ENCODE measurements at places on chromosomes 12 and 14. TPM values are rescaled to one million over a fixed set of nuclear protein-coding genes. Genes with fewer than 3 reads are reported as not detected.

The CMA1 gene
- total RNA-seq = not detected

The MEG3 gene
- 5.0 TPM for total RNA-seq

The INSM2 gene
- total RNA-seq = not detected

The OTOGL gene
- 0.79 TPM for total RNA-seq

- H3K27me3 ChIP-seq = no peaks in the 10 kb centered on the region
- peak overlapping the region; percentile 98 for H3K27ac ChIP-seq
- H3K4me3 ChIP-seq = peak overlapping the region; percentile 64
- H3K36me3 ChIP-seq = peaks cover 5% of the 10 kb centered on the region
- DNase-seq = no peak
Observed at GRCh38 chr12:12720672-12721161, 3.5 kb downstream of the CDKN1B start.

GRCh38 chr14:99030454-99030853, 241.5 kb downstream of the BCL11B start:
- H3K27me3 ChIP-seq = no peaks in the 10 kb centered on the region
- peak; percentile 13 for DNase-seq
- no peaks in the 10 kb centered on the region for H3K36me3 ChIP-seq
- H3K27ac ChIP-seq = no peak overlapping the region

GRCh38 chr14:60166142-60166541, 944 bp upstream of the DHRS7 start:
- H3K4me1 ChIP-seq = peaks cover 19% of the 10 kb centered on the region
- no peaks in the 10 kb centered on the region for H3K27me3 ChIP-seq
- H3K36me3 ChIP-seq = no peaks in the 10 kb centered on the region
- DNase-seq = no peak
- no peak overlapping the region for H3K4me3 ChIP-seq

The CSAD gene
- total RNA-seq = 71.7 TPM

GRCh38 chr12:119378903-119379302, 44.4 kb downstream of the CCDC60 start:
- H3K4me1 ChIP-seq = peaks cover 6% of the 10 kb centered on the region
- H3K27ac ChIP-seq = no peak overlapping the region
- DNase-seq = no peak
- H3K4me3 ChIP-seq = no peak overlapping the region
- H3K36me3 ChIP-seq = no peaks in the 10 kb centered on the region
- no peaks in the 10 kb centered on the region for H3K27me3 ChIP-seq

The PLEKHH1 gene
- 16.9 TPM for total RNA-seq

DNA sequence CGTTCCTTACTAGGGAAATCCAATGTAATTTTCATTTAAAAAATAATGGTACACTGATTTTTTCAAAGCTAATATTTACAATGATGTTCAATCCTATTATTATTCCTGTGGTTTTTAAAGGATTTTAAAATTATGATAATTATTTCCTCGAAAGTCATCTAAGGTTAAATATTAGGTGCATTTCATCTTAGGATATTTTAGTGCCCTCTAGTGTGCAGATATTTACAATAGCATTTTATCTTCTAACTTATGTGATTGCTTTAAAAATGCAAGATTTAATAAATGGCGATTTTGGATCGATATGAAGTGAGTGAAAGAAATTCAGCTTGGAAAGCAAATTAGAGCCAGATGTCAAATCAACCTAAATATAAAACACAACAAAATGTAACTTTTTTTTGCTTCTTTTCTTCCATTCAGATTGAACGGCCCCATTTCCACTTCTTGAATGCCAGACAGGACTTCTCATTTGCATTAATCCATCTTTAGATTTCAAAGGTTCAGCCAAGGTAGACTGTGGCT, 293.5 kb downstream of the SLC6A15 start:
- no peaks in the 10 kb centered on the region for H3K4me1 ChIP-seq
- no peaks in the 10 kb centered on the region for H3K36me3 ChIP-seq
- no peaks in the 10 kb centered on the region for H3K27me3 ChIP-seq

DNA sequence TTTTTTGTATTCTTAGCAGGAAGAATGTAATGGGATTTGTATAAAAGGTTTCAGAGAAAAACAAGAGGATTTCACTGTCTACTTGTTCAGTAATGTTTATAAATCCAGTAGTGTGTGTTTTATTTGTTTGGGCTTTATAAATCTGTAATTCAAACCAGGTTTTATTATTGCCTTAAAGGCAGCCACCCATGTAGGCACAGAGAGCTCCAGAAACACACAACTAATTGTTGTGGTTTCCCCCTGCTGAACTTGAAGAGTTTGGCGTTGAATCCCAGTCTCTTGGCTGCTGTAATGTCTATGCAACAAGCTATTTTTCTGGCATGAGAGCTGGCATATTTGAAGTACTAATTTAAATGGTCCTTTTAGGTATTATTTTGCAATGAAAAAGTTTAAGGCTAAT, 63.4 kb upstream of the SLCO1C1 start:
- H3K27me3 ChIP-seq = no peaks in the 10 kb centered on the region
- peaks cover 3% of the 10 kb centered on the region for H3K4me1 ChIP-seq
- H3K36me3 ChIP-seq = no peaks in the 10 kb centered on the region
- H3K27ac ChIP-seq = no peak overlapping the region

DNA sequence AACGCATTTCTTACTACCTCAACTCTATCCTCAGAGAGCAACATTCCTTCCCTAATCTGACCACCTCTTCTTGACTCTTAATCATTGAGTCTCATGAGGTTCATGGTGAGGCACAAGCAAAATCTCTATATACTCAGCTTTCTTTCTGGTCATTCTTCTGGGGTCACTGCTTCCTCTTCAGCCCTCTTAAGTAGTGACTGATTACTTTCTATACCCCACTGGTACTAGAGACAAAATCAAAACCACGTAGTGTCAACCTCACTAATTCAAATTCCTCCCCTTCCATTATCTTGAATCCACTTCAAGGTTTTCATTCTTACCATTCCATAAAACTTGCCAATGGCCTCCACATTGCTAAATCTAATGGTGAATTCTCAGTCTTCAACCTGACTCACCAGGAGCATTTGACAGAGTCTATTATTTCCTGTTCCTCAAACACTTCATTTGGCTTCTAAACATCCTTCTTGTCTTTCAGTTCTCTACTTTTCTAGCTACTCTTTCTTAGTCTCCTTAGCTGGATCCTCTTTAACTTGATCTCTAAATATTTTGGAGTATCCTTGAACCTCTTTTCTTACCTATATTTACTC, 6.8 kb downstream of the WDHD1 start:
- H3K27ac ChIP-seq = no peak overlapping the region
- no peaks in the 10 kb centered on the region for H3K36me3 ChIP-seq
- H3K4me3 ChIP-seq = no peak overlapping the region
- DNase-seq = no peak

DNA sequence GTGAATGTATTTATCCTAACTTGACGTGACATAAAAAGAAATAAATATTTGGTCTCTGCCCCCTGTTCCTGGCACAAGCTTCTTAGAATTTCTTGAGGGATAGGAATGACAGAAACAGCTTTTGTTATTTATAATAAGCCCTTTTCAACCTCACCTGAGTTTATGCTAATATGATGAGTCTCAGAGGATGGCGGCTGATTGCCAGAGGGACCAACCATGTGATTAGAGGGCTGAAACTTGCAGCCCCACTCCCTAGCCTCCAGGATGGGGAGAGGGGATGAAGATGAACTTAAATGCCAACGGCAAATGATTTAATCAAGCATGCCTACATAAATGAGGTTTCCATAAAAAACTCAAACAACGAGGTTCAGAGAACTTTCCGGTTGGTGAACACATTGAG, 42.9 kb downstream of the DNAI7 start:
- DNase-seq = no peak
- H3K27me3 ChIP-seq = no peaks in the 10 kb centered on the region
- no peak overlapping the region for H3K4me3 ChIP-seq
- H3K27ac ChIP-seq = no peak overlapping the region
- peaks cover 12% of the 10 kb centered on the region for H3K4me1 ChIP-seq

- peaks cover 47% of the 10 kb centered on the region for H3K4me1 ChIP-seq
- H3K36me3 ChIP-seq = no peaks in the 10 kb centered on the region
- DNase-seq = peak; percentile 93
- H3K27ac ChIP-seq = peak overlapping the region; percentile 87
- no peak overlapping the region for H3K4me3 ChIP-seq
Observed at GRCh38 chr14:75340921-75341320, 62.3 kb downstream of the FOS start.

GRCh38 chr14:61611880-61612630, 83.3 kb upstream of the HIF1A start:
- H3K4me1 ChIP-seq = peaks cover 5% of the 10 kb centered on the region
- H3K27me3 ChIP-seq = no peaks in the 10 kb centered on the region
- no peaks in the 10 kb centered on the region for H3K36me3 ChIP-seq
- H3K4me3 ChIP-seq = no peak overlapping the region
- DNase-seq = no peak

DNA sequence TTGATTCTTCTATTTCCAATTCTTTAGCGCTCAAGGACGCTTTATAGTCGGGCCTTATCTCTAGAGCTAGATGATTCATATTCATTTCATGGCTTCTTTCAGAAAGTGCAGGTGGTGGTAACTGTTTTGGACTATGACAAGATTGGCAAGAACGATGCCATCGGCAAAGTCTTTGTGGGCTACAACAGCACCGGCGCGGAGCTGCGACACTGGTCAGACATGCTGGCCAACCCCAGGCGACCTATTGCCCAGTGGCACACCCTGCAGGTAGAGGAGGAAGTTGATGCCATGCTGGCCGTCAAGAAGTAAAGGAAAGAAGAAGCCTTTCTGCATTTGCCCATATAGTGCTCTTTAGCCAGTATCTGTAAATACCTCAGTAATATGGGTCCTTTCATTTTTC, 241.9 kb downstream of the PAWR start:
- H3K4me1 ChIP-seq = peaks cover 14% of the 10 kb centered on the region
- H3K27me3 ChIP-seq = no peaks in the 10 kb centered on the region
- H3K36me3 ChIP-seq = no peaks in the 10 kb centered on the region
- no peak overlapping the region for H3K27ac ChIP-seq

DNA sequence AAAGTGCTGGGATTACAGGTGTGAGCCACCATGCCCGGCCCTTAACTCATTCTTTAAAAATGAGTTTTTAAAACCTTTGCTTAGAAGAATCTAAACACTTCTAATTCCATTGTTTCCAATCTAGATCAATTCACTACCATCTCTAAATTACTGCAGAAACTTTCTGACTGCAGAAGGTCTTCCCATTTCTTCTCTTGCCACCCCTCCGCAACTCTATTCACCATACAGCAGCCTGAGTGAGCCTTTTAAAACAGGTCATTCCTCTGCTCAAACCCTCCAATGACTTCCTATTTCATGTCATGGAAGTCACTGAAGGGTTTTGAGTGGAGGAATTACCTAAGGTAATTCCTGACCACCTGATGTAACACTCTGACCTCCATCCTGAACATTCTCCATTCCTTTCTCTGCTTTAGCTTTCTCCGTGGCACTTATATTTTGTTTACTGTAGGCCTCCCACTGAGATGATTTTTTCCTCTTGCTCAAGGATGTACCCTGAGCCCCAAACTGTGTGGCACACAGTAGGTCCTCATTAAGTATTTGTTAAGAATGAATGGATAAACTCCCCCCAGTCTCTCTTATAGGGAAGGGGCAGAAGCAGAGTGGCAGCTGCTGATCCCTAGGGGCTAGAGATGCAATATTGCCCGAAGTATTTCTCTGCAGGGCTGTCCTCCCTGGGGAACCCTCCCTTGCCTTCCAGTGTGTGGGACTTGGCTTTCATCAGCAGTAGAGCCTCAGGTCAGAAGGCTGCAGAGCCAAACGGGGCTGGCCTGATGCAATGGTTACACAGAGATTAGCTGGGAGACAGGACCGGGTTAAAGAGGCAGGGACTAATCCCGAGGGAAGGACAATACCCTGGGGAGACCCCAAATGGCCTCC, 1.2 kb downstream of the DDIT3 start:
- peaks cover 33% of the 10 kb centered on the region for H3K36me3 ChIP-seq
- DNase-seq = peak; percentile 77
- no peaks in the 10 kb centered on the region for H3K27me3 ChIP-seq
- H3K4me3 ChIP-seq = peak overlapping the region; percentile 77
- peaks cover 58% of the 10 kb centered on the region for H3K4me1 ChIP-seq
- H3K27ac ChIP-seq = peak overlapping the region; percentile 96

DNA sequence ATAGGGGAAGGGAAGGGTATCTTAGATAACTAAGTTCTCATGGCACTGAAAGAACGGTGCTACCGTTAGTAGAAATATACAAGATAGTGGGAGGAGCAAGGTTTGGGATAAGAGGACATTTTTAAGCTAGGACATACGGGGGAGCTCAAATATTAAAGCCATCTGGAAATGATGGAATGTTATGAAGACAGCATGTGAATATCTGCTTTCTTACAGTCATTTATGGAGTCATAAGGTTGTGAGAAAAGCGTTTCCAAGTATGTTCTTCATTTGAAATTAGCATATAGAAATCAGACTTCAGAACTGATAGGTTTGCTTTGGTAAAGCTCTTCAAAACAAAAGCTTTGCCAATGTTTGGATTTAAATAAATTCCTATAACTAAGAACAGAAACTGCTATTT, 62.3 kb downstream of the OTOGL start:
- no peak overlapping the region for H3K27ac ChIP-seq
- H3K4me3 ChIP-seq = no peak overlapping the region
- no peak for DNase-seq
- no peaks in the 10 kb centered on the region for H3K36me3 ChIP-seq
- H3K4me1 ChIP-seq = no peaks in the 10 kb centered on the region

- no peak overlapping the region for H3K4me3 ChIP-seq
- no peaks in the 10 kb centered on the region for H3K4me1 ChIP-seq
- DNase-seq = no peak
- H3K36me3 ChIP-seq = no peaks in the 10 kb centered on the region
- H3K27me3 ChIP-seq = peaks cover 6% of the 10 kb centered on the region
Observed at GRCh38 chr14:101116065-101116464, 212.5 kb upstream of the RTL1 start.

- H3K36me3 ChIP-seq = peaks cover 7% of the 10 kb centered on the region
- no peak overlapping the region for H3K27ac ChIP-seq
- no peak overlapping the region for H3K4me3 ChIP-seq
- H3K27me3 ChIP-seq = no peaks in the 10 kb centered on the region
- DNase-seq = no peak
Observed at GRCh38 chr14:73323896-73324399, 86.6 kb downstream of the PAPLN start.

DNA sequence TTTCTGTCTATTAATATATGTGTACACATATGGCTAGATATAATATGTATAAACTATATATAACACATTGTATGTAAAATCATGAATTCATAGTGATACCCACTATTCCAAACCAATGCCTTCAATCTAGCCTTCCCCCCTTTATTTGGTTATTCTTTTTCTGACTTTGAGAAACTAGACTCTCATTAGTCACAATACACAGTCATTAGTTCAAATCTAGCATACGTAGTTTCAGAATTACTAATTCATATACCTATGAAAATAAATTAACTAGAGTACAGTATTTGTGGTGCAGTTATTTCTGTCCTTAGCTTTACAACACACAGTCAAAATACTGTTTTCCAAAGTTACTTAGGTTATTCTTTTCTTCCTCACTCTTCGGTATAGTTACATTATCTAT, 268.2 kb downstream of the DPF3 start:
- H3K27ac ChIP-seq = no peak overlapping the region
- H3K27me3 ChIP-seq = no peaks in the 10 kb centered on the region
- H3K4me1 ChIP-seq = no peaks in the 10 kb centered on the region

Data from suprapubic skin (tissue), 4 donors.